Thymus (tissue), 14 donors: ENCODE measurements at places on chromosomes 3 and 15. TPM values are rescaled to one million over a fixed set of nuclear protein-coding genes. Genes with fewer than 3 reads are reported as not detected.

Gene IGDCC3
- 0.50 TPM for polyA plus RNA-seq

Gene GOLGA6D
- polyA plus RNA-seq: 0.05 TPM

Gene GOLGA8G
- polyA plus RNA-seq: 0.07 TPM

Gene GNAT1
- polyA plus RNA-seq: 0.05 TPM

Gene ATP13A5
- polyA plus RNA-seq: 0.37 TPM

Gene CPEB1
- 0.64 TPM for polyA plus RNA-seq

Gene TAMM41
- polyA plus RNA-seq: 18.2 TPM
